ENCODE measurements at places on chromosomes 11 and 22.
A peak's percentile ranks its signal among the peaks of the same experiment; 100 is the strongest.

- DNase-seq = peak; percentile 64
- H3K4me3 ChIP-seq = peak overlapping the region; percentile 60
- peaks cover 55% of the 10 kb centered on the region for H3K4me1 ChIP-seq
Observed at GRCh38 chr11:126104420-126104819, 41.8 kb upstream of the CDON start.

GRCh38 chr11:116112087-116112935, 608.1 kb upstream of the CADM1 start:
- H3K4me1 ChIP-seq = no peaks in the 10 kb centered on the region
- no peak overlapping the region for H3K4me3 ChIP-seq
- no peaks in the 10 kb centered on the region for H3K36me3 ChIP-seq
- no peak overlapping the region for H3K27ac ChIP-seq
- no peak for DNase-seq

DNA sequence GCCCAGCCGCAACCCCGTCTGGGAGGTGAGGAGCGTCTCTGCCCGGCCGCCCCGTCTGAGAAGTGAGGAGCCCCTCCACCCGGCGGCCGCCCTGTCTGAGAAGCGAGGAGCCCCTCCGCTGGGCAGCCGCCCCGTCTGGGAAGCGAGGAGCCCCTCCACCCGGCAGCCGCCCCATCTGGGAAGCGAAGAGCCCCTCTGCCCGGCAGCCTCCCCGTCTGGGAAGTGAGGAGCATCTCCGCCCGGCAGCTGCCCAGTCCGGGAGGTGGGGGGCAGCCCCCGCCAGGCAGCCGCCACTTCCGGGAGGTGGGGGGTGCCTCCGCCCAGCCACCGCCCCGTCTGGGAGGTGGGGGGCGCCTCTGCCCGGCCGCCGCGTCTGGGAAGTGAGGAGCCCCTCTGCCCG, 70.6 kb downstream of the STK33 start:
- H3K36me3 ChIP-seq = no peaks in the 10 kb centered on the region
- H3K4me1 ChIP-seq = no peaks in the 10 kb centered on the region
- no peak for DNase-seq
- no peaks in the 10 kb centered on the region for H3K27me3 ChIP-seq

- H3K4me1 ChIP-seq = no peaks in the 10 kb centered on the region
- no peaks in the 10 kb centered on the region for H3K36me3 ChIP-seq
- no peak overlapping the region for H3K27ac ChIP-seq
Observed at GRCh38 chr11:380095-380480, 10.8 kb downstream of the B4GALNT4 start.

DNA sequence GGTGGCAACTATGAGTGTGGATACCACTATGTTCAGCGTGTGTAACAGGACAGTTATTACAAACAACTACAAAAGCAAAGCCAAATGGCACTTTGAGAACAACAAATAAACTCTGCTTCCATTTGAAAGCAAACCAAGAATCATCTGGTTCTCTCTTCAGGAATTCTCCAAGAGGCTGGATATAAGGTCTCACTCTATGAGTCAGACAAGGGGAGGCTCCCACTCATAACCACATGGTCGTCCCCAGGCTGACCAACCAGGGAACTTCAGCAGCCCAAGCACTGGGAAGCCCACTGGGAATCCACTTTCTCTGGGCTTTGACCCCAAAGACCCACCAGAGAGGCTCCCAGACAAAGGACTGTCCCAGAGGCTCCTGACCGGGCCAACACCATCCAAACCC, 35.3 kb downstream of the DGCR2 start:
- H3K4me3 ChIP-seq = no peak overlapping the region
- H3K36me3 ChIP-seq = 0 out of 2 replicates have a peak, but pooled peaks cover 4% of the 10 kb centered on the region
- peaks cover 30% of the 10 kb centered on the region for H3K4me1 ChIP-seq
- H3K27ac ChIP-seq = peak overlapping the region; percentile 91

- H3K27ac ChIP-seq = no peak overlapping the region
- no peak overlapping the region for H3K4me3 ChIP-seq
- no peak for DNase-seq
- H3K36me3 ChIP-seq = peaks cover 61% of the 10 kb centered on the region
Observed at GRCh38 chr11:73011126-73011817, 130.8 kb downstream of the FCHSD2 start.

- peak; percentile 83 for DNase-seq
- no peaks in the 10 kb centered on the region for H3K27me3 ChIP-seq
- peaks cover 23% of the 10 kb centered on the region for H3K4me1 ChIP-seq
Observed at GRCh38 chr22:20268279-20269012, at the start of gene RTN4R. RTN4R (minus strand) TSS chr22:20268318; CDS start chr22:20268092, 226 bp downstream.

- no peaks in the 10 kb centered on the region for H3K27me3 ChIP-seq
- H3K4me3 ChIP-seq = no peak overlapping the region
- no peak for DNase-seq
- H3K36me3 ChIP-seq = no peaks in the 10 kb centered on the region
Observed at GRCh38 chr22:47571616-47572015, 809.2 kb downstream of the TBC1D22A start.

DNA sequence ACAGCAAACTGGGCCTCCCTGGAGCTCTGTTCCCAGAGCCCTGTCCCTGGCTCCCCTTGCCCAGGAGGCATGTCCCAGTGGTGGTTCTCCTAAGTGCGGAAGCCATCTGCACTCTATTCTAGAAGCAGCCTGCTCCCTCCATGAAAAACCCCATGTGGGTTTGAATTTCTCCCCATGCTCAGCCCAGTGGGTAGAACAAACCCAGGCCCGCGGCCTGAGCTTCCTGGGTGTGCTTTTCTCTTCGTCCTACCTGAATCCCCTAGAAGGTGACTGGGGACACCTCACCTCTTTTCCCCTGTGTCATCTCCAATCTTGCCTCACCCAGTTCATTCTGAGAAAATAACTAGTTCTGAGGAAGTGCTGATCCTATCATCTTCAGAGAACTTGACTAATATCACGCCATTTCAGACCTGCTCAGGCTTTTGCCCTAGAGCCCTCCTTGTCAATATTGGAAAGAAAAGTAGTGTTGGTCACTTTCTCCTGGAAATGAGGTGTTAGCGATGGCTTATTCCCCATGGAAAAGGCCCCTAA, 15.9 kb downstream of the IL10RA start:
- DNase-seq = peak; percentile 41
- H3K4me1 ChIP-seq = peaks cover 52% of the 10 kb centered on the region
- no peak overlapping the region for H3K4me3 ChIP-seq
- H3K36me3 ChIP-seq = no peaks in the 10 kb centered on the region
- H3K27ac ChIP-seq = peak overlapping the region; percentile 57
- no peaks in the 10 kb centered on the region for H3K27me3 ChIP-seq

- H3K36me3 ChIP-seq = no peaks in the 10 kb centered on the region
- no peak overlapping the region for H3K4me3 ChIP-seq
- H3K27me3 ChIP-seq = no peaks in the 10 kb centered on the region
- DNase-seq = no peak
- H3K27ac ChIP-seq = no peak overlapping the region
Observed at GRCh38 chr11:69807106-69807815, 12.0 kb downstream of the FGF3 start.

- no peak overlapping the region for H3K4me3 ChIP-seq
- no peaks in the 10 kb centered on the region for H3K27me3 ChIP-seq
- no peak overlapping the region for H3K27ac ChIP-seq
- H3K4me1 ChIP-seq = no peaks in the 10 kb centered on the region
- no peaks in the 10 kb centered on the region for H3K36me3 ChIP-seq
Observed at GRCh38 chr11:114075891-114076441, 16.5 kb downstream of the ZBTB16 start.

DNA sequence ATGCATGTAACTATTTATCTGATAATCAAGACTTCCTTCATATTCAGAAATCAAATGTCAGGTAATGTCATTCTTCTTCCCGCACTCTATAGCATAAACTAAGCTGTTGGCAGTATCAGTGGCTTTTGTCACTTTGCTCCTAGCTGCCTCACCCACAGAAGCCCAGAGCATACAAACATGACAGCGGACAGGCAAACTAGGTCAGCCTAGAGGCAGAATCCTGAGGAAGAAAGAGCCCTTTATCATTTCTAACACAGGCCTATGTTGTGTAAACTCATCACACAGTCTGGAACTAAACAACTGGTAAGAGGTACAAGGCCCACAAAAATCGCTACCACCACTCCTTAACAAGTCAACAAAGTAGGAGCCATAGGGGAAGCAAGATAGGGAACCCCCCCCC, 21.0 kb downstream of the GUCY1A2 start:
- H3K4me3 ChIP-seq = no peak overlapping the region
- H3K36me3 ChIP-seq = no peaks in the 10 kb centered on the region
- DNase-seq = no peak
- H3K27me3 ChIP-seq = 0 out of 2 replicates have a peak, but pooled peaks cover 3% of the 10 kb centered on the region

GRCh38 chr22:41001722-41002122, 50.5 kb downstream of the RBX1 start:
- DNase-seq = no peak
- no peak overlapping the region for H3K4me3 ChIP-seq
- no peaks in the 10 kb centered on the region for H3K4me1 ChIP-seq
- H3K36me3 ChIP-seq = no peaks in the 10 kb centered on the region

GRCh38 chr11:79092791-79093353, 348.0 kb downstream of the TENM4 start:
- no peaks in the 10 kb centered on the region for H3K36me3 ChIP-seq
- no peaks in the 10 kb centered on the region for H3K4me1 ChIP-seq
- peak; percentile 62 for DNase-seq
- H3K27me3 ChIP-seq = no peaks in the 10 kb centered on the region

GRCh38 chr11:13800901-13801300, 132.4 kb downstream of the FAR1 start:
- no peaks in the 10 kb centered on the region for H3K36me3 ChIP-seq
- no peak overlapping the region for H3K27ac ChIP-seq
- no peak overlapping the region for H3K4me3 ChIP-seq
- no peaks in the 10 kb centered on the region for H3K27me3 ChIP-seq

- peaks cover 37% of the 10 kb centered on the region for H3K4me1 ChIP-seq
- peak overlapping the region; percentile 64 for H3K4me3 ChIP-seq
- H3K27me3 ChIP-seq = no peaks in the 10 kb centered on the region
- H3K36me3 ChIP-seq = peaks cover 11% of the 10 kb centered on the region
Observed at GRCh38 chr11:63838150-63838677, 696 bp upstream of the MARK2 start.

DNA sequence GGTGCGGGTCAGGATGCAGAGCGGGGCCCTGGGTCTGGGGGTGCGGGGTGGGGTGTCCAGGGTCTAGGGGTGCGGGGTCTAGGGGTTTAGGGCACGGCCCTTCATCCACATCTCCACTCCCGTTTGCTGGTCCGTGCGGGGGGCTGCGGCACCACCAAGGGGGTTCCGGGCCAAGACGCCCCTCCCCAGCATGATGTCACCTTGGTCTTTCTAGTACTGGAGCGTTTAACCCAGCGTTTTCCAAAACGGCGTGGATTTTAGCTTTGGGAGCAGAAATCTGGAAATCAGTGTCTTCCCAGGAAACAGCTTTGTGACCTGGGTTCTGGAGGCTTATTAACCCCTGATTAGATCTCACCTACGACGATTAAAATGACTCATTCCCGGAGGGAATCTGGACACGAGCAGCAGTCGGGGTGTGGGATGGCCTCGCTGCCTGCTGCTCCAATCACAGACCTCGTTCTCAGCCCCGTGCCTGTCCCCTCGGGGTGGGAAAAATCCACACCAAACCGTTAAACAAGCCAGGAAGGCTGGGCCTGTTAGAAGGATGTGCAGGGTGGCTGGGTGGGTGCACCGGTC, 759 bp downstream of the AP2A2 start:
- peak overlapping the region; percentile 87 for H3K4me3 ChIP-seq
- DNase-seq = no peak
- H3K27me3 ChIP-seq = no peaks in the 10 kb centered on the region
- H3K36me3 ChIP-seq = no peaks in the 10 kb centered on the region
- H3K27ac ChIP-seq = peak overlapping the region; percentile 21
- H3K4me1 ChIP-seq = peaks cover 15% of the 10 kb centered on the region

DNA sequence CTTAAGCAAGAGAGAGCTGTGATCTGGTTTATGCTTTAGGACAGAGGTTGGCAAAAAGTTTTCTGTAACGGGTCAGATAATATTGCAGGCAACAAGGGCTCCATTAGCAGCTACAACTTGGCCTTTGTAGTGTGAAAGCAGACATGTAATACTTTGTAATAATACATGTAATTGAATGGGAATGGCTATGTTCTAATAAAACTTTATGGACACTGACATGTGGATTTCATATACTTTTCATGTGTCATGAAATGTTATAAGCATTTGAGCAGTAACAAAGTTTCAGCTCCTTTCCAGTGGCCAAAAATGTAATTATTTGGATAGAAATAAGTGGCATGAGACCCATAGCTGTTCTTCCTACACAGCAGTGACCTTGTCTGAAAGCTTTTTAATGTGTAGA, 3.1 kb downstream of the DYNC2H1 start:
- no peak overlapping the region for H3K27ac ChIP-seq
- H3K4me3 ChIP-seq = no peak overlapping the region
- peaks cover 15% of the 10 kb centered on the region for H3K4me1 ChIP-seq
- no peaks in the 10 kb centered on the region for H3K36me3 ChIP-seq
- no peaks in the 10 kb centered on the region for H3K27me3 ChIP-seq

DNA sequence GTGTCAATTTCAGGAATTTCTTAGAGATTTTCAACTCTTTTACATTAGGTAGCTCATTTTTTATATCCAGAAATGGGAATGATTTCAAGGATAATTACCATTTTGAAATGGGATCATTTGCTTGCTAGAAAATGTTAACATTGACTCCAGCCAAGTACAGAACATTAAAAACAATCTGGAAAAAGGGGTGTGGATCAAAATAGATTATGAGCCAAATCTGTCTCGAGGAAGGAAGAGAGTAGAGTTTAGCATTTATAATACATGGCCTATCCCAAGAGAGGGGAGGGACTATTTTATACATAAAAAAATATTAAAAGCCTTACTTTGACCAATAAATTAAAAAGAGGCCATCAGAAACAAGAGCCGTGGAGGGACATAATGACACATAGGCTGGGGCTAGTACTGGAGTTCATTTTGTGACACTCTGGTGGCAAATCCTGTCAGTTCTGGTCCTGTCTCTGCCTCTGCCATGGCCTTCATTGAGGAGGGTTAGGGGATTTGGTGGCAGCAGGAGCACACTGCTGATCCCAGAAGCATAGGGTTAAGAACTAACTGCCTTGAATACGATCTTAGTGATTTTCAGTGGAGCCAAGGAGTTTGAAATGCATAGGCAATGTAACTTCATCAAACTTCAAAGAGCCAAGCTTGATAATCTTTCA, 20.4 kb downstream of the PPP6R3 start:
- 0 out of 2 replicates have a peak, but pooled peaks cover 16% of the 10 kb centered on the region for H3K36me3 ChIP-seq

- H3K36me3 ChIP-seq = no peaks in the 10 kb centered on the region
- H3K27me3 ChIP-seq = no peaks in the 10 kb centered on the region
- no peaks in the 10 kb centered on the region for H3K4me1 ChIP-seq
- H3K4me3 ChIP-seq = no peak overlapping the region
- DNase-seq = no peak
- H3K27ac ChIP-seq = no peak overlapping the region
Observed at GRCh38 chr11:78254268-78254667, 65.5 kb downstream of the USP35 start.

DNA sequence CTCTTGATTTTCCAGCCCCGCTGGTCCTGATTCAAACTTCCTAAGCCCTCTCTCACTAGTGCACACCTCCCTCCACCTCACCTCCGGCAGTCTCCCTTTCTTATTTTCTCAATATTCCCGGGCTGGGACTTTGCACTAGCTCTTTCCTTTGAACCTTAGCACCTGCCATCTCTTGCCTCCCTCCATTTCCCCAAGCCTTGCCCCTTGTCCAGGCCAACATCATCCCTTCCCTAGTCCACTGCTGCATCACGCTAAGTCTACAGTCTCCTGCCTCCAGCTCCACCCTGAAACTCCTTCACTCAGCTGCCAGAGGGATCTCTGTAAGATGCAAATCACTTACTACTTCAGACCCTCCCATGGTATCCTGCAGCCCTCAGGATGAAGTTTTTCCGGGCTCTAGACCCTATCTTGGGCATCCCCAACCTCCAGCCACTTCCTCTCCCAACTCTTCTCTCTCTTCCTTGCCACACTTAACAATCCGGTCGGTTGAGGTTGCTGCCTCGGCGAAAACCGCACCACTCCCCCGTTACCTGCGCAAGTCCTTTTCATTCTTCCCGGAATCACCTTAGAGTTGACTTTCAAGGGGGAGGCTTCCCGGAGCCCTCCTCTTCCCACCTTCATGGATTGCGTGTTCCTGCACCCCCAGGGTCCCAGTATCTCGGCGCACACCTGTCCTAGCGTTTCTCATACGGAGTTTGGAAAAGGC, 42.7 kb downstream of the NECTIN1 start:
- H3K27me3 ChIP-seq = no peaks in the 10 kb centered on the region
- H3K27ac ChIP-seq = no peak overlapping the region
- no peak for DNase-seq

Data from Karpas-422 (cell line).